Fibroblast of skin of left quadriceps (primary cell): ENCODE measurements at places on chromosomes 13 and 19.
A peak's percentile ranks its signal among the peaks of the same experiment; 100 is the strongest.

- no peak for DNase-seq
These were observed 854 bp downstream of the RNASEH2B start for GRCh38 chr13:50910485-50910805.

- DNase-seq = peak; percentile 33
These were observed 165.7 kb upstream of the KL start for GRCh38 chr13:32850316-32851052.

DNA sequence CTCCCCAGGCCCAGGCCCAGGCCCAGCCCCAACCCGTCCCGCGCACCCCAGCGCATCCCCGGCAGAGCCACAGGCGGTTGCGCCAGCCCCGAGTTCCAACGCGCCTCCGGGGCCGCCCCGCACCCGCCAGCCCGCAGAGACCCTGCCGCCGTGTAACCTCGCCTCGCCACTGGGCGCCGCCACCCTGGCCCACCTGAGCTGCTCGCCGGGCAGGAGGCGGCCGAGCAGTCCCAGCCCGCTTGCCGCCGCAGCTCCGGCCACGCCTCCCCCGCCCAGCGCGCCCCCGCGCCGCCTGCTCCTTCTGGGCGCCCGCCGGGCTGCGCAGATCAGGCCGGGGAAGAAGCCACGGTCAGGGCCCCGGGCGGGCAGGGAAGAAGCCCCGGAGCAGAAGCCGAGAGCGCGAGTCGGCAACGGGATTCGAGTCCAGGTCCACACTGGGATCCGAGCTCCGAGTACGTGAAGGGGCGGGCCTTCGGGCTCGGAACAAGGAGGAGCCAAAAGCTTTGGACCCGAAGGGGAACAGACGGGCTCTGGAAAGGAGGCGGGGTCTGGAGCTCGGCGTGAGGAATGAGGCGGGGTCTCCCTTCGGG, at the start of gene MBOAT7:
TSS of gene MBOAT7 (minus strand) at position 436 of the 590 bp plus-strand sequence. CDS start 1,072 bp downstream, outside the sequence.
- no peak for DNase-seq

DNA sequence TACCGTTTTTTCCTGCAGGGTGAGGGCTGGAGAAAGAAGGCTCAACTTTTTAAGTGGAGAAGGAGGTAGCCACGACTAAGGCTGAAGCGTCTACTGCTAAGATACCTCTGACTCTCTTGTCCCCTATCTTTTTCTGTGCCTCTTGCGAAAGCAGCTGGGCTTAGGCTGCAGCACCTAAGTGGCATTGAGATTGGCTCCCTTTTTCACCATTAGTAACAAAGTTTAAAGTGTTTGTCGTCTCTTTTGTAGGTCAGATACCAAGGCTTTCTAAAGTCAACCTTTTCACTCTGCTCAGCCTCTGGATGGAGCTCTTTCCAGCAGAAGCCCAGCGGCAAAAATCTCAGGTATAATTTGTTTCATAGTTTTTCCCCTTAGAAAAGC, 887 bp downstream of the CDADC1 start:
- DNase-seq = no peak

DNA sequence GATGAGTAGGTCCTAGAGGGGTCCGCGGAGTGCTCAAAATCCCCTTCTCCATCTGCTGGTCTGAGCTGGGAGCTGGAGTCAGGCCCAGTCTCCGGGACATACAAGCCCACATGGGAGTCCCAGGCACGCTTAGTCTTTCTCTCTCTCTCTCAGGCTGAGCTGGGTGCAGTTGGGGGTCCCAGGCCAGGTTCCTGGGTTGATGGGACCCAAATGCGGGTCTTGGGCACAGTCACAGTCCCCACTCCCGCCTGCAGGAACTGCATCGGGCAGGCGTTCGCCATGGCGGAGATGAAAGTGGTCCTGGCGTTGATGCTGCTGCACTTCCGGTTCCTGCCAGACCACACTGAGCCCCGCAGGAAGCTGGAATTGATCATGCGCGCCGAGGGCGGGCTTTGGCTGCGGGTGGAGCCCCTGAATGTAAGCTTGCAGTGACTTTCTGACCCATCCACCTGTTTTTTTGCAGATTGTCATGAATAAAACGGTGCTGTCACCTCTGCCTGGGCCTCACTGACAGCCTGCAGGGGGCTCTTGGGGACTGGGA, 23.8 kb downstream of the CYP4F12 start:
- DNase-seq = no peak

DNA sequence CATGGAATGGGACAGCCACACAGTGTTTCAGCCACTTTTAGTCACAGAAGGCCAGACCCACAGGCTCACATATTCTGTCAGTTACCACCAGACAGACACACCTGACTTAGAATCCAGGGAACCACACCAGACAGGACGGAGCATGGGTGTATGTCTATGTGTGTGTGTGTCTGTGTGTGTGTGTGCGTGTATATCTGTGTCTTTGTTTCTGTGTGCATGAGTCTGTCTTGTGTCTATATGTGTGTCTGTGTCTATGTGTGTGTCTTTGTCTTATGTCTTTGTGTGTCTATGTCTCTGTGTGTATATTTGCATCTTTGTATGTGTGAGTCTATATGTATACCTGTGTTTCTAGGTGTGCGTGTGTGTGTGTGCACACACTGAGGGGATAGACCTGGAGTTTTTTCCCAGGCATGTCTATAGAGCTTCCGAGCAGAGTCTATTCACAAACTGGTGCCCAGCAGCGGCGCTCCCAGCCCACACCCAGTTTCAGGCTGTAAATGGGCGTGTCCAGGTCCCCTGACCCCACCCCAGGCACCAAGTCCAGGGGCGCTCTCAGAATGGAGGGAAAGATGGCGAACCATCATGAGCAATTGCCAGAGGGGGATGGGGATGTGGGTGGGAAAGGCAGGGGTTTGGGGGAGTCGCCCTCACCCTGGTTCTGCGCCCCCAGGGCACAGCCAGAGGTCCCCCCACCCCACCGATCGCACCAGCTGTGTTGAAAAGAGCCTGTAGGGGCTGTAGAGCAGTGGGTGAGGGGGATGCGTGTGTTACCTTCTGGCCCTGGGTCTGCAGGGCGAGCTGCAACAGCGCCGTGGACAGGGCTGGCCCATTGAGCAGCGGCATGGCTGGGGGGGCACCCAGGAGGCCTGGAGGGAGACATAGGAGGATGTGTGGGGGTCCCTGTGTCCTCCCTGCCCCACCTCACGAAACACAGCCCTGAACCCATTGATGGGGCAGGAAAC, 6.3 kb upstream of the FDX2 start:
- no peak for DNase-seq

DNA sequence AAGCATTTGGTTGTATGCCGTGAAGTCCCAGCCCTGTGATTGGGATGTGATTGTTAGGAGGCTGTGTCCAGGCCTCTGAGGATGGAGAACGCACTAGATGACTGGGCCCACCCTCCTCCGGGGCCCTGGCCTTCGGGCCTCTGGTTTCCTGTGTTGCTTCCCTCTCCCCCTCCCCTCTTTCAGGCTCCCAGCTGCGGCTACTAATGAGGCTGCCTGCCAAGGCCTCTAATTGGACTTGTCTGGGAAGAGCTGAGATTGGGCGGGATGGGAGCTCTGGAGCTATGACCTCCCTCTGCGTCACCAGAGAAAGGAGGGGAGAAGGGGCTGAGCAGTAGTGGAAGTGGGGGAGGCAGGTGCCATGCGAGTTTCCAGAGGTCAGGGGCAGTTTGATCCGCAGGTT, 9.9 kb downstream of the PTH2 start:
- DNase-seq = peak; percentile 17

- no peak for DNase-seq
These were observed 18.3 kb downstream of the ZNF77 start for GRCh38 chr19:2926341-2927031.

- no peak for DNase-seq
These were observed 1.0 kb downstream of the PRKACA start for GRCh38 chr19:14116525-14116917.

DNA sequence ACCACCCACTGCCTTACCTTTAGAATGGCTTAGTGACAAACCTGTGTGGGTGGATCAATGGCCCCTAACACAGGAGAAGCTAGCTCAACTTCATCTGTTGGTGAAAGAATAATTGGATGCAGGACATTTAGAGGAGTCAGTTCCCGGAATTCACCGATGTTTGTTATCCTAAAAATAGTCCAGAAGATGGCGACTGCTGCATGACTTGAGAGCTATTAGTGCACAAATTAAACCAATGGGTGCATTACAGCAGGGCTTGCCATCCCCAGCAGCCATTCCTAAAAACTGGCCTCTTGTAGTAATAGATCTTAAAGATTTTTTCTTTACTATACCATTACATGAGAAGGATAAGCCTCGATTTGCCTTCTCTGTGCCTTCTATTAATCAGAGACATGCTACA, 46.8 kb upstream of the ZNF726 start:
- DNase-seq = no peak

GRCh38 chr19:17264641-17264979, at the start of gene USHBP1:
Gene USHBP1, minus strand, starts transcription at chr19:17264745. Its CDS starts 446 bp downstream, at chr19:17264299.
- DNase-seq = no peak

DNA sequence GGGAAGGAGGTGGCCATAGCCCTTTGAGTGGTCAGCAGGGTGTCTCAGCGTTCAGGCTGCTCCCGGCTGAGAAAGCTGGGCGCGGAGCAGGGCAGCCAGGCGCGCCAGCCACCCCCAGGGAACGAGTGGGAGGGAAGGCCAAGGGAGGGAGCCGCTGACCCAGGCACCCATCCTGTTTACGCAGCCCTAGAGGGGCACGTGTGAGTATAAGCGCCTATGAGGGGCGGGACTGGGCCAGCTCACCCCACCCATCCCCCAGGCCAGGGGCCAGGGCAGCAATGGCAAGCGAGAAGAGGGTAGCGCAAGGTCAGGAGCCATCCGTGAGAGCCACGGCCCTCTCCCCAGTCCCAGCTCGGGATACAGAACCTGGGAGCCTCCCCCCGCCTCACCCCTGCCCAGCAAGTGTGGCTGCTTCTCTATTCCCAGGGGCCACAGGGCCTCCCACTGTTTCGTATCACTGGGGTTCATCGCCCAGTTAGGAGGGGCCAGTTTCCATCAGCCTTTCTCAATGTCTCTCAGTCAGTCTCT, 897 bp upstream of the DMKN start:
- DNase-seq = no peak

DNA sequence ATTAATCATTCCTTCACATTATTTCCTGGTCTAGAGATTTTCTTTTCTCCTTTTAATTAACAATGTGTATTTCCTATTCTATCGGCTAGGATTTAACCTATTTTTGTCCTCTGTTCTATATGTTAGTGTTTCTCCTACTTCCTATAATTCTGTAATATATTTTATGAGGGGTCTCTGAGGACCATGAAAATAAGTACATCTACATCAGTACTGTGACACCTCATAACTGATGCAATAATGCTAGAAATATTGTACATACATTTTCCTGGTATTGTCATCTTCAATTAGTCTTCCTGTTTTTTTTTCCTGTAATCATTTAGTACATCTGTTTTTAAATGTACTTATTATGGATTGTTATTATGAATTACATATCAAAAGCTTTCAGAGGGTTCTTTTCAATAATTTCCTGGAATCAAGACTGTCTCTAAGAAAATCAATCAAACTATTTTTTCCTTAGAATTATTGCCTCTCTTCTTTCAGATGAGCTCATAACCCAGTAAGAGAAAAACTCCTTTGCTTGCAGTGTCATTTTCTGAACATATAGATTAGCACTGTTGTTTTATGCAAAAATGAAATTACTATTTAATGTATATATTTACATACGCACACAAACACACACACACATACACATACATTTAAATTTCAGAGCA, 1004.3 kb downstream of the SLITRK5 start:
- DNase-seq = no peak

- no peak for DNase-seq
These were observed 112.8 kb downstream of the RAB20 start for GRCh38 chr13:110448677-110449076.

GRCh38 chr19:54281007-54281728, at the start of gene LILRB2:
Gene LILRB2, minus strand, starts transcription at chr19:54281110. Its CDS starts 614 bp downstream, at chr19:54280496.
- no peak for DNase-seq

- no peak for DNase-seq
These were observed 560.6 kb upstream of the SPRY2 start for GRCh38 chr13:80901530-80901929.

DNA sequence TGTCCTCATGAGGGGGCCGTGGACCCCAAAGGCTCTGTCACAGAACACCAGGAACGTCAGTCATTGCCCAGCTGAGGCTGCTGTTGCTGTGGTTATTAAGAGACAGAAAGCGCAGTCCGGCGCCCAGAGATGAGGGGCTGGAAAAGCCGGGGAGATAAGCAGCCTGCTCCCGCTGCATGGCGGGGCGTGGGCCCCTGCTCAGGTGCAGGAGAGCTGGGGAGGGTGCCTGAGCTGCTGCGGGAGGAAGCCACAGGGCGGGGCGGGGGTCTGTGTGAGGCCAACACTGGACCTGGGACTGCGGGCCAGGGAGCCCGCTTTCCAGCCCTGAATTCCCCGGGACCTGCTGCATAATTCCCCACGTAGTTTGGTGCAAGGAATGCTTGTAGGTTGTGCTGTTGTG, 11.3 kb downstream of the SOX1 start:
- no peak for DNase-seq

GRCh38 chr19:784541-784940, 12.7 kb upstream of the PTBP1 start:
- DNase-seq = no peak

DNA sequence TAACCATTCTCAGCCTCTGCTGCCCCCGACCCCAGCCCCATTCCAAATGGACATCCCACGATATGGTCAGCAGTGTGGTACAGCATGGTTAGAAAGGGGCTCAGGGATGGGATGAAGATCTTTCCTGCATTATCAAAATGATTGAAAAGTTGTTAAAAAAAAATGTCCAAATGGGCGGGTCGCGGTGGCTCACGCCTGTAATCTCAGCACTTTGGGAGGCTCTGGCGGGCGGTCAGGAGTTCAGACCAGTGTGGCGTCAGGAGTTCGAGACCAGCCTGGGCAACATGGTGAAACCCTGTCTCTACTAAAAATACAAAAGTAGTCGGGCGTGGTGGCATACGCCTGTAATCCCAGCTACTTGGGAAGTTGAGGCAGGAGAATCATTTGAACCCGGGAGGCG, 54.3 kb upstream of the ZNF254 start:
- DNase-seq = no peak

GRCh38 chr13:99661791-99662190, 160.5 kb downstream of the TM9SF2 start:
- no peak for DNase-seq

GRCh38 chr13:108121406-108121805, 93.9 kb downstream of the LIG4 start:
- DNase-seq = no peak
